ENCODE measurements at places on chromosomes 16 and 17.

- DNase-seq = no peak
These were observed 80.8 kb downstream of the CNGB1 start for GRCh38 chr16:57889960-57890751.

DNA sequence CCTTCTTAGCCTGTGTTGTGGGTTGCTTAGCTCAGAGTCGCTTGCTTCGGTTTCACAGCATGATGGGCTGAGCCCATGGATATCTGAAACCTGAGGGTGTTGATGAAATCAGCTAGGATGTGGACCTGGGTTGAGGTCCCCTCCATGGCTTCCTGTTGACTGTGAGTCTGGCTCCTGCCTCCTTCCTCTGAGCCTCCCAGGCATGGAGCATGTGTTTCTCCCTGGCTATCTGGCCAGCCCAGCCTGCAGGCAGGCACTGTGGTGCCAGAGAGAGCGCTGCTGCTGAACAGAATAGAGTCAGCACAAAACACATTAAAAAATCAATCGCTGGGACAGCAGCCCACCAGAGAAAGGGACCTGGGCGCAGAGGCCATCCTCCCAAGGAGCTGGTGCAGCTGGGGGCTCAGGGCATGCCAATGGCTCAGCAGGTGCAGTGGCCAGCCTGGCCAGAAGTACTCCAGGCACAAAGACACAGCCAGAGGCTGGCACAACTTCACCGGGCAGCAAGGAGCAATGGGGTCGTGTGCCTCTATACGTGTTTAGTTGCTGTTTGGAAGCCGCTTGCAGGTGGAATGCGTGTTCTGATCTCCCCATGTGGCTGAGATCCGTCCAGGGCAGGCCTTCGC lies 28.3 kb upstream of the GPRC5C start:
- no peak for DNase-seq

DNA sequence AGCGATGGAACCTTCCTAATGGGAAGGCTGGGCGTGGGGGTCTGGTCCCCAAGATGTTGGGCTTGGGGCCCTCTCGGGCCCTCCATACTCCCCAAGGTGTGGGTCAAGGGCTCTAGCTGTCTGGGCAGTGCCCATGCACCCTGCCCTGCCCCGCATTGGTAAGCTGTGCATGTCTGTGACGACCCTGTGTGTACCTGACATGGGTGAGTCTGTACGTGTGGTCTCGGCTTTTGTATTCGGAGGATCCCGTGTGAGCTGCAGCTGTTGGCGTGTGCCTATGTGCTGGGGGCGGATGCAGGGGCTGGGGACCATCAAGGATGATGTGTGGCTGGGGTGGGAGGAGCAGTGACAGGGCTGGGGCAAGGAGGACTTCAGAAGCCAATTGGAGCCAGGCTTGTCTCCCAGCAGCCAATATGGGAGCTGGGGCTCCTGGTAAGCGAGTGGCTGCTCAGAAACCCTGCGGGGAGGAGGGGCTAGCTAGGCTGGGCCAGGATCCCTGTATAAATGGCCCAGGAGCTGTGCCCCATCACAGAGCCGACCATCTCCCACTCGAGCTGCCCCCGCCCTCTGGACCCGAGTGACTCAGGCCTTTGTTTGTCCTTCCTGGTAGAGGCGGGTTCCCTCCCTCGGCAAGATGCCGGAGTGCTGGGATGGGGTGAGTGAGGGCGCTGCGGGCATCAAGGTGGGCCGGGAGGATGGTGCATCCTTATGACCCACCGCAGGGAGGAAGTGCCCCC lies at the start of gene NDRG4:
Gene NDRG4 (plus strand): TSS at position 529 of the 737 bp plus-strand sequence. CDS start 106 bp downstream, at position 635.
- no peak for DNase-seq

DNA sequence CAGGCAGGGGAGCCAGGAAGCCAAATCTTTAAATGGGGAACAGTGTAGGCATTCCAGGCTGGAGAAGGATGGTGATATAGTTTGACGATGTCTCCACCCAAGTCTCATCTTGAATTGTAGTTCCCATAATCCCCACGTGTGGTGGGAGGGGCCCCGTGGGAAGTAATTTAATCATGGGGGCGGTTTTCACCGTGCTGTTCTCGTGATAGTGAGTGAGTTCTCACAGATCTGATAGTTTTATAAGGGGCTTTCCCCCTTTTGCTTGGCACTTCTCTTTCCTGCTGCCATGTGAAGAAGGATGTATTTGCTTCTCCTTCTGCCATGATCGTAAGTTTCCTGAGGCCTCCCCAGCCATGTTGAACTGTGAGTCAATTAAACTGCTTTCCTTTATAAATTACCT lies 28.8 kb downstream of the GINS3 start:
- no peak for DNase-seq

- DNase-seq = no peak
These were observed 10.8 kb upstream of the GCSH start for GRCh38 chr16:81106826-81107503.

DNA sequence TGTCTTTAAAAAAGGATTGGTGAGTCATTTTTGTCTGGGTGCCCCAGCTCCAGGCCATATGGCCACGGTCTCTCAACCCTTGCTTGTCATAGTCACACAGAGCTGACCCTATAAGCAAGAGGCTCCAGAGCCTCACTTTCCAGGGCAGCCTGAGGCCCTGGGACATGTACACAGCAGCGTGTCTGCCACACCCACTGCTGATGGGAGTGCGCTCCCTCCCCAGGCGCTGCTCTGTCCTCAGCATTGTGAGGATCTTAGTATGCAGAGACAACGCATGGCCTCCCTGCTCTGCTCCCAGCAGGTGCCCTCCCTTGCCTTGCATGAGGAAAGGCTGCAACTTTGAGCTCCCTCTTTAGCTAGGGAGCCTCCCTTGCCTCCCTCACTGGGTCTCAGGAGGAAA lies 80.8 kb upstream of the CRHR1 start:
- no peak for DNase-seq

GRCh38 chr17:16906680-16907079 lies 65.2 kb downstream of the TNFRSF13B start:
- DNase-seq = no peak

DNA sequence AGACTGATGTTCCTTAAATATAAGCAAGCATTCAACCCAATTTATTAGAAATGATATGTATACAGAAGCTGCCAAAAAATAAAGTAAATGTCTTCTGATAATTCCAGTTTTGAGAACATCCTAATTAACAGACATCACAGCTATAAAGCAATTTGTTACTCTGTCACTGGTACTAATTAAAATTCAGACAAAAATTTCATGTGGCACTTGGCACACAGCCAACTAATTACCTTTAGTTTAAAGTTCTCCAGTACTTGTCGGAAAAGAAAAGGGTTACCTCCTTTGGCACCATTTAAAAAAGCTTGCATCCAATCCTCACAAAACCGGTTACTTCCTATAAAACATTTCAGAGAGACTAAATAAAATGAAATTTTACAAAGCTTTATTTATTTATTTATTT lies 8.8 kb downstream of the C17orf75 start:
- DNase-seq = no peak

DNA sequence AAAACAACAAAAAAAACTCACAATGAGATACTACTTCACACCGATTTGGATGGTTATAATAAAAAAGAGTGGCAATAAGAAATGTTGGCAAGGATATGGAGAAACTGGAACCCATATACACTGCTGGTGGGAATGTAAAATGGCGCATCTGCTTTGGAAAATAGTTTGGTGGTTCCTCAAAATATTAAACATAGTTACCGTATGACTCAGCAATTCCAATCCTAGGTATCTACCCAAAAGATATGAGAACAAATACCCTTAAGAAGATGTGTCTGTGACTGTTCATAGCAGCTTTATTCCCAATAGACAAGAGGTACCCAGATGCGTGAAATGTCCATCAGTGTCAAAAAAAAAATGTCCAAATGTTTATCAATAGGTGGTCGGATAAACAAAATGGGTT lies 7.2 kb downstream of the CPPED1 start:
- no peak for DNase-seq

GRCh38 chr16:30490210-30490609 lies 17.7 kb downstream of the ITGAL start:
- no peak for DNase-seq

DNA sequence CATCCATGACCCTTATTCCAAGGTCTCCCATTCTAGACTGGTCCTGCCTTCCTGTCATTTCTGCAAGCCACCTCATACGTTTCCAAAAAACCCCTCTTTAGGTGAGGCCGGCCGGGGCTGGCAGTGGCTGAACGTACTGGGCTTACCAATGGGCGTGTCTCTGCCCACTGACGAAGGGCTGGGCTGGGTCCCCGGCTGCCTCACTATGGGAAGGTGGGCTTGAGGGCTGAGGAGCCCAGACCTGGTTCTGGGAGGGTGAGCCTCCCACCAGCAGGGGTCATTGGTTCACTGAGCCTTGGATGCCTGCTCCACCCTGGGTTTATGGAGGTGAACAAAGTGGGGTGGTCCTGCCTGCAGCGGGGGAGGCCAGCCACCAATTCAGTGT lies 19.9 kb downstream of the KDM8 start:
- no peak for DNase-seq

GRCh38 chr16:54412037-54412436 lies 125.5 kb upstream of the IRX3 start:
- DNase-seq = no peak

GRCh38 chr16:49405123-49405522 lies 31.5 kb downstream of the C16orf78 start:
- no peak for DNase-seq

DNA sequence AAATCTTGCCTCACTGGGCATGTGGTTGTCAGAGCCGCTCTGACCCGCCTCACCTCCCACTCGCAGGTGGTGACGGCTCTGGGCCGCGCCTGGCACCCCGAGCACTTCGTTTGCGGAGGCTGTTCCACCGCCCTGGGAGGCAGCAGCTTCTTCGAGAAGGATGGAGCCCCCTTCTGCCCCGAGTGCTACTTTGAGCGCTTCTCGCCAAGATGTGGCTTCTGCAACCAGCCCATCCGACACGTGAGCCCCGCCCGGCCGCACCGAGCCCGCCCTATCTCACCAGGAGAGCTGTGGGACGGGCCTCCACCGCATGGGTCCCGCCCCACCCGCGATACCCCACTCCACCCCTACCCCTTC lies 4.0 kb downstream of the TGFB1I1 start:
- DNase-seq = no peak

DNA sequence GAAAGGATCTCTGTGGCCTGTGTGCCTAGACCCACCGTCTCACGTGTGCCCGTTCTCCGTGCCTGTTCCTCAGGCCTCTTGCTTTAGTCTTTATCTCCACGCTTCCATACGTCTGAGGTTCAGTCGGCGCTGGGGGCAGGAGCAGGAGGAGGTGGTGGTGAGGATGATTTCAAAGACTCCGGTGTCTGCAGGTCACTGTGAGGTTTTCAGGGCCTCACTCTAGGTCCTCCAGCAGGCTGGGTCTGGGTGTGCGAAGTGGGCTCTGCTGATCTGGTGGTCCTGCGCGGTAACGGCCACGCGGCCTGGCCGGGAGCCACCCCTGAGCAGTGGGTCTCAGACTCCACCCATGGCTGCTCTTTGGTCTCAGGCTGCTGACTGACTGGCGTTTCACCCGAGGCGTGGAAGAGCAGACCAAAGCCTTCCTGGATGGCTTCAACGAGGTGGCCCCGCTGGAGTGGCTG lies 14.4 kb upstream of the CLEC18A start:
- DNase-seq = no peak

DNA sequence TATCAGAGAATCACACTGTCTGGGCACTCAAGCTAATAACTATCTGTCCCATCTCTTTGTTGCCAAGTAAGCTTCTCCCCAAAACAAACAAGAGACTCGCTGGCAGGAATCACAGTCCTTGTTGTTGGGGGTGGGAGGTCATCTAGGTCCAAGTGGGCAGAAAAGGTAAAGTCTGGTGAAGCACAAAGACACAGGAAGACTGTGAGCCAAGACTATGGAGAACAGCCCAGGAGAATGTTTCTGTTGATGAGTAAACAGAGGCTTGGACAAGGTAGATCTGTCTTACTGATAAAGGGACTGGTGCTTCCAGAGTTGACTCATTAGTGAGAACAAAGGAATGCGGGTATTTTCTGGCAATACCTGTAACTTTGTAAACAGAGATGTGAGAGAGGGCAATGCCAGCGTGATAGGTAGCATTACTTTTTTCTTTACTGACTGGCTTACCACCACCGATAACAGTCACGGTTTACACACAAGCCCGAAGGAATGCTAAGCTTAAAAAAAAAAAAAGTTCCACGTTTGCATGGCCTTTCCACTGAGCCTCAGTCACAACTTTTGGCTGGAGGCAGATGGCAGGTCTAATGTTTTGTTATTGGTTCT lies 11.5 kb upstream of the MMD start:
- no peak for DNase-seq

GRCh38 chr16:49931916-49932315 lies 76.0 kb upstream of the ZNF423 start:
- no peak for DNase-seq

DNA sequence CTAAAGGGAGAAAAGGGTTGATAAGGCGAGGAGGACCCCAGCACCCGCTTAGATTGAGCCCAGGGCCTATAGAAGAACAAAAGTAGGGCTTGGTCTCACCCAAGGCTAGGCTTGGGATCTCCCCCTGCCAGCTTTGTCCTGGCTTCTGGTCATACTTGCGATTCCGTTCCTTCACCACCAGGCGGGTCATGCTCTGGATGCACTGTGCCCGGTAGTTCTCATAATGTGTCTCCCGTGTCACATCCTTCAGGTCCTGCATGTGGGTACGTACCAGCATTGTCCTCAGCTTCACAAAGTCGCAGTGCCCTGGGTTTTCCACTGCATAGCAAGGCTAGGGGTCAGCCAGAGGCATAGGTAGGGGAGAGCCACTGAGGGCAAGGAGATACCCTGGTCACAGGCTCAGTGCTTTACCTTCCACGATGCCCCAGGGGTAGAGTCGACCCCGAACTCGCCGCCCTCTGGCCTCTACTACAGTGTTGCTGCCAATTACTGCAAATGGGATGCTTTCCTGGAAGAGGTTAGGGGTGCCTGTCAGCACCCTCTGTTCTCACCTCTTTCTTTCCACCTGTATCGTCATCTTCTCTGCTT lies 6.5 kb upstream of the MTMR4 start:
- DNase-seq = no peak

DNA sequence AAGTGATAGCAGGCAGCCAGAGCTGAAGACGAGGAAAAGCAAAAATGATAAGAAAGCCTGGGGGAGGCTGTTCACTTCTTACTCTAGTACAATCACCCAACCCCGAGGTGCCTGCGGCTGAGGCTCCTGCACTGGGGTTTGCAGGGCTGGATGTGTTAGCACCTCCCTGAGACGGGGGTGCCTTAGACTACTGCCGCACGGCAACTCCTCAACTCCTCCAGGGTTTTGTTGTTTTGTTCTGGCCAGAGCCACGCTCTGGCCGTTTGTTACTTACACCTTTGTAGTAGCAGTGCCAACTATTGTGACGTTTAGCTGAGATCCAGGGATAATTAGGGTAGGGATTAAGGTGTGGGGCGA lies 51.5 kb downstream of the LDHD start:
- DNase-seq = no peak

- DNase-seq = no peak
These were observed at the start of gene MPP3 for GRCh38 chr17:43832976-43833829. Gene MPP3, minus strand, starts transcription at chr17:43833146. Its CDS starts 1,240 bp downstream, at chr17:43831906.

GRCh38 chr16:83989300-83989699 lies 21.3 kb downstream of the NECAB2 start:
- no peak for DNase-seq

- no peak for DNase-seq
These were observed 2.9 kb upstream of the COASY start for GRCh38 chr17:42559075-42559474.
